Nucleus accumbens (tissue), 56 donors: ENCODE measurements at places on chromosomes 1 and 21.

GRCh38 chr1:107750364-107750959 lies 214.5 kb downstream of the VAV3 start:
- peak; percentile 13 for DNase-seq

DNA sequence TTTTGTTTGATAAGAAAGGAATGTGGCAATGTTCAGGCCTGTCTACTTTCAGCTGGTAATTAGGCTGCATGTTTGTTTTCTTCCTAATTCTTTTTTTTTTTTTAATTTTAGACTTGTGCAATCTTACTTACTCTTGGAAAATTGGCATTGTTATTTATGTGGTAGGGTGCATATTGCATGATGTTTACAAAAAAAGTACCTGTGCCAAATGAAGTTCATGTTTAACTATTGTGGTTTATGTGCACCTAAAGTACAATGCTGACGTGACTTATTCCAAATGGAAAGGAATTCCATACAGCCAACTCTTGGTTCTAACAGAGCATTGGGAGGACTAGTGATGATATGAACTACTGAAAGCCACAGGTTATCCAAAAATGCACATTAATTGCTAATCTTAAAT lies 51.0 kb downstream of the KCNK2 start:
- DNase-seq = no peak

GRCh38 chr1:166573199-166573598 lies 266.1 kb upstream of the POGK start:
- DNase-seq = no peak

DNA sequence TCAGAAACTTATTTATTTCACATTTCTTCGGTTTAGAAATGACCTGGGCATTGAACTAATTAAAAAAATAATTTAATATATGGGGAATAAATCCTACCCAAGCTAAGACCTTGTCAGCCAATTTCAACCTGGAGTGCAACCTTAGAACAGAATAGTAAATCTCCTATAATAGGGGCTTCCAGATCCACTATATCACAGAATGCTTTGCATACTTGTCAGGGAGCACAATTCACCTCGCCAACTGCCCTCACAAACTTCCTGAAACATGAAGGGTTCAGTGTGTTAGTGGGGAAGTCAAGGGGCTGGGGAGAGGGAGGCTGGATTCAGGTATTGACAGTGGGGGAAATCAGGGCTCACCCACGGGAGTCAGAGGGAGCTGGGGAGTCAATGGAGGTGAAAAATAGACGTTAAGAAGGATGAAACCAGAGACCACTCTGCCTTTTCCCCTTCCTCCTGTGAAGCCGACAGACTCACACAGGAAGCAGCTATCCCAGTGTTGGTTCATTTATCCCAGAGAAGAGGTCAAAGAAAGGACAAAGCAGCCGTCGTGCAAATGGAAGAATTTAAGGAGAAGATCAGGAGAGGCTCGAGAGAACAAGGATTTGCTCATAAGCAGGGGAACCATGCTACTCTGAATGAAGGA lies 453.3 kb downstream of the NUF2 start:
- DNase-seq = no peak

DNA sequence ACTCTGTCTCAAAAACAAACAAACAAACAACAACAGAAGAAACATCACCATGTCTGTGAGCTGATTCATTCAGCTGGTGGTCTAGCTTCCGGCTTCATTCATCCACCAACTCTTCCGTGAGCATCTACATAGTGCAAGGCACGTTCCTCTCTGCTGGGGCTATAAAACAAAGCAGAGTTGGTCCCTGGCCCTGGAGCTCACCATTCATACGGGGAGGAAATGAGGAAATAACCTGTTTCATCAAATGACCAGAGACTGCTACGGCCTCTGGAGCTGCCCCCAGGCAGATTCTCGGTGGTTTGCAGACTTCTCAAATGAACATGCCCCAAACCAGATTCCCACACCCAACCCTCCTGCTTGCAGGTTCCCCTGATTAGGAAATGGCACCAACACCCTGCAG lies 41.0 kb upstream of the ID3 start:
- DNase-seq = no peak

DNA sequence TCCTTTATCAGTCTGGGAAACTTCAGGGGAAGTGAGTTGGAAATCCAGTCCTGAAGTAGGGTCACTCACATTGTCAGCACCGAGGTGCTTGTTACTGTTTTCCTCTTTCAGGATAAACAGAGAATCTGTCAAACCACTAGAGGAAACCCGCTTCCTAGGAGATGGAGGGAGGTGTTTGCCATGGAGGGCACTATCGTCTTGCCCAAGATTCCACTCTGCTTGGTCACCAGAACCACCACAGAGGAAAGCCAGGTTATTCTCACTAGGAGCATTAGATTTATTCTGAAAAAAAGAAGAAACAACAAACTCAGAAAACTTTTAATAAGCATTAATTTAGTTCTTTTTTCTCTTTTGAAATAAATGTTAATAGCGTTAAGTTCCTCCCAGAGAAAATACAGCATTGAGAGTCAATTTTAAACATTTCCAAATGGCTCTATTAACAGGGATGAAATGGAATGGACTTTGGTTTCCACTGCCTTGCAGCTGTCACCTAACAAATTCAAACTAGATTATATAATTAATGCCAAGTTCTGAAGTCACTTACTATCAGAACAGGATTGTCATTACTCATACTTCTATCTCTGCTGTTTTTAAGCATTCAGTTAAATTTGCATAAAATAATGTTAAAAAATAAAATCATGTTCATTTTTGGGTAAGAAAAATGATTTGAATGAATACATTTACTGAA lies 242.8 kb downstream of the CRB1 start:
- DNase-seq = no peak

- no peak for DNase-seq
These were observed 3.1 kb upstream of the LMOD1 start for GRCh38 chr1:201949491-201949890.

GRCh38 chr21:18954441-18954844 lies 550.9 kb upstream of the TMPRSS15 start:
- no peak for DNase-seq

DNA sequence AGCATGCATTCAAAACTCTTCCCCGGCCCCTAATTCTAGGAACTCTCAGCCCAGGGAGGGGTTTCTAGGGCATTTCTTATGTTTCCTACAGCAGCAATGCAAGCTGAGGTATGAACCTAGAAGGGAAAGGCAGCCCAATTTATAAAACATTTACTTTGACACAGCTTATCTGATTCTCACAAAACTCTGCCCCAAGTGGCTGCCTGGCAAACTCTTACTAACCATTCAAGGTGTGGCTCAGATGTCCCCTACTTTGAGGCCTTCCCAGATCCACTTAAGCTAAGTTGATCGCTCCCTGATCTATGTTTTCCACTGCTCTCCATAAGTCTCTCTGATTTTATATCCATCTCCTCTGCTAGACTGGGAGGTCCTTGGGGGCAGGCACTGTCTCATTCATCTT lies 35.4 kb downstream of the AK2 start:
- DNase-seq = no peak

- DNase-seq = no peak
These were observed 3.2 kb upstream of the OR2AK2 start for GRCh38 chr1:247961791-247962190.

- no peak for DNase-seq
These were observed 27.1 kb downstream of the CITED4 start for GRCh38 chr1:40834968-40835545.

GRCh38 chr1:8409606-8410005 lies 91.7 kb downstream of the SLC45A1 start:
- DNase-seq = no peak

DNA sequence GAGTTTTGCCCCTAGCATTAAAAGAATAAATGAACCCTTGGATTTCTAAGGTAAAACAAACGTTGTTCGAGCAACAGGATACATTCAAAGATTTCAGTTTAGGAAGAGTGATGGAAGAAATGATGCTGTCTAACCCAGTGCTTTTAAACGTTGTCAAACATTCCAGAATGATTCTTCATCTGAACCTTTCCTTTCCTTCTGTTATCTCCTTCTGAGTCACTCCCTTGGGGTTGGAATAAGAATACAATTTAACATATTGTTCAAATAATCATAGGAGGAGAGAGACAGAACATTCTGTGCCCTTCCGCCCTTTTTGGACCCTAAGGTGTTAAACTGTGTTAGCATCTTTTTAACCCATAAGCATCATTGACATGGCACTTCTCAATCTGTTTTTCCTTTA lies 61.1 kb upstream of the RCOR3 start:
- DNase-seq = no peak

- DNase-seq = peak; percentile 81
These were observed 97.8 kb downstream of the MRPL37 start for GRCh38 chr1:54297596-54298283.

DNA sequence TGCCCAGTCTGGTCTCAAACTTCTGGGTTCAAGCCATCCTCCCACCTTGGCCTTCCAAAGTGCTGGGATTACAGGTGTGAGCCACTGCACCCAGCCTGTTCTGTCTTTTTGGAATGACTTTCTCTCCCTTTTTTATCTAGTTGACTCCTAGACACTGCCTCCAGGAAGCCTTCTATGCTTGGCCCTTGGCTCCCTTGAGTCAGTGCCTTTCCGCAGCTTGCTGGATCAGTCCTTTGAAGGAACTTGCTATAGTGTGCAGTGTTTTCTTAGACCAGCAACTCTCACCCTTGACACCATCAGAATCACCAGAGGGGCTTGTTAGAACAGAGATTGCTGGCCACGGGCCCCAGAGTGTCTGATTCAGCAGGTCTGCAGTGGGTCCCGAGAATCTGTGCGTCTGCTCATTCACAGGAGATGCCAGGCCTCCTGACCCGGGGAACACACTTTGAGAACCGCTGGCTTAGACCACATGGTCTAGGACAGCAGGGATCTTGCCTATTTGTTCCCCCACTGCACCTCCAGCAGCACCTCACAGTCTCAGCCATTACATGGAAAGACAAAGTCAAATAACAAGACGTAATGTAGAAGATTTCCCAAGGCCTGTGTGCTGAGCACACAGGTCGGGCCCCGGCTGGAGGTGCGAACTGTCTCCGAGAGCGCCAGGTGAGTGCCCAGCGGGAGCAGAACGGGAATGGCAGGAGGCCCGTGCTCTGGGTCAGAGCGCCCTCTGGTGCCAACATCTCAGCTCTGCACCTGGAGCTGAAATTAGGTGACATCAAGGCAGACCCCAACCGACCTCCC lies 27.4 kb upstream of the CTPS1 start:
- peak; percentile 24 for DNase-seq

- no peak for DNase-seq
These were observed 667 bp downstream of the HHIPL2 start for GRCh38 chr1:222547260-222547614.

GRCh38 chr1:28437264-28437923 lies 67.9 kb downstream of the PHACTR4 start:
- no peak for DNase-seq

GRCh38 chr21:15281714-15282113 lies 216.9 kb upstream of the NRIP1 start:
- no peak for DNase-seq

DNA sequence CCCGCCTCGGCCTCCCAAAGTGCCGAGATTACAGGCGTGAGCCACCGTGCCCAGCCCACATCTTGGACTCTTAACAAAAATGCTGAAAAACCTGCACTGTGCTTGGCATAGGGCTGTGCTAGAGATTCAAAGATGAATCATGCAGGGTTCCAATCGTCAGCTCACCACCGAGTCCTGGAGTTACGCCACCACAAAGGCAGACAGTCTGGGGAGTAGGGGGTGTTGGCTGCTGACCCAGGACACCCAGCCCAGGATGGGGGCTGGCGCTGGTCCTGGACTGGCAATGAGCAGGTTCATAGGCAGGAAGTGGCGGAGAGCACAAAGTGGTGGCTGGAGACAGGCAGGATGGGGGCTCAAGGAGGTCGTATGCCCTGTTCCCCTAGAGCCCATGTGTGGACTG lies 16.0 kb downstream of the PSRC1 start:
- no peak for DNase-seq

DNA sequence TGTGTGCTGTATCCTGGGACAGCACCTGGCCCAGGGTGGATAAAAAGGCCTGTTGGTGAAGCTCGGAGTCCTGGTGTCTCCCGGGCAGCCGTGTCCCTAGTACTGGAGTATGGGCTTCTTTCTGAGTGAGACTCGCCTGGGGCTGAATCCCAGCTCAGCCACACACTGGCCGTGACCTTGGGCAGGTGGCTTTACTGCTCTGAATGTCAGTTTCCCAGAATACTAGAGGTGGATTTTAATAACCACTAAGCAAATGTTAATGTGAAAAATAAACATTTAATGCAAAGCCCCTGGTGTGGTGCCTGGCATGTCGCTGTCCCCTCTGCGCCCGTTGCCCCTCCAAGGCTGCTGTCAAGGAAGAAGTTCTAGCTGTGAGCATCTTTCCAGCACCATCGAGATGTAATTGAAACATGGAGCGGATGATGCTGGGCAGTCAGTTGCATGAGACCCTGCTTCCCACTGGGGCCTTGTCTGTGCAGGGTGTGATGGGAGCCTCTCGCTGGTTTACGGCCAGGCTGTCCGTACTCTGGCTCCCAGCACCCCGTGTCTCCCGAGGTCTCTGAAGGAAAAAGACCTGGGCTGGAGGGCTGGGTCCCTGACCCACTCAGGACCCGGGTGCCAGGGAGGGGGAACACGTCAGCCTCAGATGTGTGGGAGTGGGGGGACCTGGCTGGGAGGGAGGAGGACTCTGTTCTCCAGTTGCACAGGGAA lies 527.8 kb downstream of the MATN1 start:
- DNase-seq = no peak

- DNase-seq = no peak
These were observed 17.5 kb upstream of the LAMTOR5 start for GRCh38 chr1:110424699-110425611.

DNA sequence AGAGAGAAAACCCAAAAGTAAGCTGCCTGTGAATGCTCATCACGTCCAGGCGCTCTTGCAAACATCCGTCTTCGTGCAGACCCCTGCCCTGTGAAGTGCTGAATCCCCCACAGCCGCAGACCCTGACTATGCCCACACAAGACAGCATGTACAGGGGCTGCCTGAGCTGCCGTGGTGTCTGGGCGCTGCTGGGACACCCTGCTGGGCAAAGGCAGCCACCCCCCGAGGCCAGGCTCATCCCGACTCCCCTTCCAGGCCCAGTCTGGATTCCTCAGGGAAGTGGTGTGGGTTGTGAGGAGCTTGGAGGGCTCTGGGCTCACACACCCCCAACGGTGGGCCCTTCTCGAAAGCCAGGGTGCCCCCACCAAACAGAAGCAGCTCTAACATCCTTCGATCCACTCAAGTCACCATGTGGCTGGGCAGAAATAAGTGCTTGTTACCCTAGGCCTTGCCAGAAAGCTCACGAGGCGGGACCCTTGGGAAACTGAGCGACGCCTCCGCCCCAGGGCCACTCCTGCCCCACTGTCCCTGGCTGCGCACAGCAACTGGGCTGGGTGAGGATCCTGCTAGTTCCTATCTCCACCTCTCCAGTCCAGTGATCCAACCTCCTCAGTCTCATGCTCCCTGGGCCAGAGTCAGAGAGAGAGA lies 4.8 kb upstream of the WNT9A start:
- no peak for DNase-seq
